ENCODE measurements at places on chromosomes 6 and 20.

DNA sequence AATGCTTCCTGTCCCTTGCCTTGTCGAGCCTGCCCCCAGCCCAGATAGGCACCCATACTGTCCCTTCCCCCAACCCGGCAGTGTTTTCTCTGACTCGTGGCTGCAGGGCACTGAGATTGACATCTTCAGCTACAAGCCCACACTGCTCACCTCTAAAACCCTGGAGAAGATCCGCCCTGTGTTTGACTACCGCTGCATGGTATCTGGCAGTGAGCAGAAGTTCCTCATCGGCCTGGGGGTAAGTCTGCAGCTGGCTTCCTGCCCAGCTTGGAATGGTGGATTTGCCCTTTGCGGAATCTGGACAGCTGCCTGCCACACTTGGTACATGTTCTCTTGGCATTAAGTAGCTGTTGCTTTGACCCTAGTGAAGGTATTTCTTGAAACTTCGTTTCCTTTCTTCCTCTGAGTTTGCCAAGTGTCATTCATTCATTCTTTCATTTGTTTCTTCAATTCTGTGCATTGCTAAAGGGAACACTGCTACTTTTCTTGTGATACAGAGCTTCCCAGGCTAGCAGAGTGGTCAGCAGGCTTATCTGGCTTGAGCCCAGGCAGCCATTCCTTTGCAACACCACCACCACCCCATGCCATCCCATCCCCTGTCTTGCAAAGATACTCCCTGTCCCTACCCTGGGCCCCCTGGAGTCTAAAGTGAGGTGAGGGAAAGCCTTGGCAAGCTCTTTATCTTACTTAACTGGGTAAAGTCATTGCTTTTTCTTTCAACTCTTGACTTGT, 26.2 kb downstream of the CCDC167 start:
- DNase-seq, result no peak

- no peak for DNase-seq
Observed at GRCh38 chr20:24163506-24163905, 174.9 kb upstream of the GGTLC1 start.

DNA sequence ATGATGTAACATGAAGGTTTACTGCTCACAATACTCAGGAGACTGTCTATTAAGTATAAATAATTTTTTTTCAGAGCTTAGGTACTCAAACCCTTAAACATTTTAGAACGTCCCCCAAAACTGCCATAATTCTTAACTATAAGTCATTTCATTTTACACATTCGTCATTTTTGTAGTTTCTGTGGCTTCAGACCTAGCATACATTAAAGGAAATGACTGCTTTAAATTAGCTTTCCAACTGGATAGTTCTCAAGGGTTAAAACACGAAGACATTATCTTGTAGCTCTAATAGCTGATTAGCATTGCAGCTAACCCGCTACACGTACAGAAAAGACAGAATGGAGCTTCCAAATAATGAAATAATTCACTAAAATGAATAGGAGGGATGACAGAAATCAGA, 24.9 kb upstream of the PLN start:
- DNase-seq, result no peak

DNA sequence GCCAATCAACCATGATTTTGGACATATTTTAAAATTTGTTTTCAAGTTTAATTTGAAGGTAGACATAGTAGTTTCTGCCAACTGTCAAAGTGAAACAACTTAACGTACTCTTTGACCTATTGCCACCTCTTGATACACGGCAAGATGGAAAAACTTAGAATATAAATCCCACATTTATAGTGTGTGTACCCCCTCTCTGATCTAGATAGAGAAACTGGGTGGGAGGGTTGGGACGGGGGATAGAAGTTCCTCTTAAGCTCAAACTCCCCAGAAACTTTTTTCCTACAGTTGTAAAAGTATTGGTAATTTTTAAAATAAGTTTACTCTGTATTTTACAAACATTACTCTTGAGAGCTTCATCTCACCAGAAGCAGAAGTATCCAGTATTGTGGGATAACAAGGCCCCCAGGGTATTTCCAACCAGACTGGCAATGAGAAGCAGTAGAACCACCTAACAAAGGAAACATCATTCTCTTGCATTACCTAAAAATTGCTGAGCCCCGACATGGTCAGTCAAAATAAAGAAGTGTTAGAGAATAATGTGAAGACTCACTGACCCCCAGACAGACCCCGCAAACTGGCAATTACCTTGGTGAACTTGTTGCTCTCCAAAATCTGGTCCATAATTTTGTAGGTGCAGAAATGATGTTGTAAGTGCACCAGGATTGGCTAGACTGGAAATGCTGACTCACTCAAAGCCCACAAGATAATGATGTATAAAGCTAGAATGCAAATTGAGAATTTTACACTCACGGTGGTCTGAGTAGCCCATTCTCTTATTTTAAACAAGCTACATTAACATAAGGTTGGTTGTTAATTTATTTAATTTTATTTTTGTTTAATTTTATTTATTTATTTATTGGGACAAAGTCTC, 74.7 kb upstream of the TNFAIP3 start:
- no peak for DNase-seq

DNA sequence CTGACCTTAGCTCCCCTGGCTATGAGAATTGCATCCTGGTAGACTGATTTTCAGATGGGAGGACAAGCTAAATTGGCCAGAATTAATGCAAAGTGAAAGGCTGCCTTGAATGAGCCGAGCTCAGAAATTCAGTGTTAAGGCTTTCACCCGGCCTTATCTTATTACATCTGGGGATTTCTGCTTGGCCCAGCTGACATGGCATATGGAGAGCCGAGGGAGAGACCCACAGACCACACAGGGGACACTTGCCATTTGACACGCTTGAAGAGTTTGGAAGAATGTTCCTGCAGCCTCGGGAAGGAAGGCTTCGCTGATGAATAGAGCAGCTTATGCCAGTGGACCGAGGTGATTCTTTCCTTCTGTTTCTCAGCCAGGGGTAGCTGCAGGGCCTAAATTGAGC, 9.0 kb downstream of the MOCS3 start:
- DNase-seq, result no peak

DNA sequence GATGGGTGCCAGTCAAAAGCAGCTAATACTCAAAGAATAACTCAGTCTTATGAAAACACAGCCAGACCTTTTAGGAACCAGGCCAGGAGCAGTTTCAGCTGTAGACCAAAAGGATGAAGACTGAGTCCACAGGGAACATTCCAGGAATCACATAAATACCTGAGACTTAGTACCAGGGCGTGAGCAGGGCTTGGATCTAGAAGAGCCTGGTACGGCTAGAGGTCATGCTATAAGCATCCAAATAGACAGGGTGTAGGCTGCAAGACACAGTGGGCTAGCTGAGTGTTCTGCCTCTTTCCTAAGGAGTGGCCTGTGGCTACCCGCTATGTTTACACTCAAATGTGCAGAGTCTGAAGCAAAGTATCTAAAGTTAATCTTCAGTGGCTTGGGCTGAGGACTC, 29.5 kb upstream of the LRRC1 start:
- no peak for DNase-seq

DNA sequence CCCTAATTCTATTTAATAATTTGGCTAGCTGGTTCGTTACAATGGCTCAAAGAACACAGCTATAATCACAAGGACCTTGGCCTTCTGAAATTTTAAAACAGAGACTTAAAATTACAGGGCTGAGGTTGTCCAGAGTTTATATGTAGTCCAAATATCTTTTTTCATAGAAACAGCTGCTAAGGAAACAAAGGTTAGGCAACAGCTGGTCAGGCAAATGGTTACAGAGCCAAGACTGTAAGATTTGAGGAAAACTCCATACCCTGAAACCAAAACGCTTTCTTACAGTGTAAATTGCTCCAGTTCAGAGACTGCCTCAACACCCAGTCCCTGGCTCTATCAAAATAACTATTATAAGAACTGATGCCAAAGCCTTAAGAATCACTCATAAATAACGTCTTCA, 9.7 kb upstream of the ARHGAP18 start:
- DNase-seq, result no peak

DNA sequence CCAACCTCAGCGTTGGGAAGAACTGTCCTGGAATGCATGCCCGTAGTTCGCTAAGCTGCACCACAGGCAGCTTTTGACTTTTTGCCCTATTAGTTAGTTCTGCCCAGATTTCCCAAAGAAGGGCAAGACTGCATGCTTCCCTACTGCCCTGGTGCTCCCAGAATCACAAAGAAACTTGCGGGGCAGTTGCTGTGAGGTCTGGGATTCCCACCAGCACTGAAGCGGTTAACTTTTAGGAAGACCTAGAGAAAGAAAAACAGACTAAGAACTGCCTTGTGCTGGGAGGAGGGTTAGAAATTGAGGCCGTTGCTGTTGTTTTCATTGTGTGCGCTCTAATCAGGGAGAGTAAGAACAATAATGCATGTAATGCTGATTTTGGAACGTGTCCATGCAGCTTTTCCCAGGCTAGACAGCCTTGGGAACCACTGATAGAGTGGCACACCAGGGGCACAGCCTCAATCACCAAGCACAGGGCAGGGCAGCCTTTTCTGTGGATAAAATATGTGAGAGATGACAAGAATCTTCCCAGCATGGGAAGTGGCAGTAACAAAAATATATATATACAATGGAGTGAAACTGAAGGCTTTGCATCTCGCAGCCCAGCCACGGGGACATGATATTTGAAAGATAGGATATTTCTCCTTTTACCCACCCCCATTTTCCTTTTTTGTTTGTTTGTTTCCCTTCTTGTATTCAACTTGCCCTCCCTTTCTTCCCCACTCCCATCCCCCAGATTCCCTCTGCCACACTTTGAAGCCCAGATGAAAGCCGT, 137.7 kb upstream of the HEY2 start:
- no peak for DNase-seq

- peak; percentile 16 for DNase-seq
Observed at GRCh38 chr20:568097-568652, 24.6 kb upstream of the CSNK2A1 start.

GRCh38 chr6:119076576-119077390, 1.7 kb downstream of the FAM184A start:
- DNase-seq, result no peak

GRCh38 chr6:91240878-91241603, 654.2 kb upstream of the MAP3K7 start:
- no peak for DNase-seq

- no peak for DNase-seq
Observed at GRCh38 chr20:3081641-3082040, 2.9 kb downstream of the AVP start.

DNA sequence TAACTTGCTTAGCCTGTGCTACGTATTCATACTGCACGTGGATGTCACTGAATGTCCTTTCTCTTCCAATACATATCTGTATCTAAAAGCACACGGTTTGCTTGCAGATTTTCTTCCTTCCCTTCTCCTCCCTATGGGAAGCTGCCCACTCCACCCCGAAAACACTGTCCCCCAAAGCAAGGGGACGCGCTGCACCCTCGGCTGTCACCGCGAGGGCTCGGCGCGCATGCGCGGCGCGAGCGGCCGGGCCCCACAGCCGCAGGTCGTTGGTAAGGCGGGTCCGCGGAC, 659 bp downstream of the TMX4 start:
- peak; percentile 49 for DNase-seq

GRCh38 chr6:70708448-70708847, 40.8 kb downstream of the SMAP1 start:
- no peak for DNase-seq

DNA sequence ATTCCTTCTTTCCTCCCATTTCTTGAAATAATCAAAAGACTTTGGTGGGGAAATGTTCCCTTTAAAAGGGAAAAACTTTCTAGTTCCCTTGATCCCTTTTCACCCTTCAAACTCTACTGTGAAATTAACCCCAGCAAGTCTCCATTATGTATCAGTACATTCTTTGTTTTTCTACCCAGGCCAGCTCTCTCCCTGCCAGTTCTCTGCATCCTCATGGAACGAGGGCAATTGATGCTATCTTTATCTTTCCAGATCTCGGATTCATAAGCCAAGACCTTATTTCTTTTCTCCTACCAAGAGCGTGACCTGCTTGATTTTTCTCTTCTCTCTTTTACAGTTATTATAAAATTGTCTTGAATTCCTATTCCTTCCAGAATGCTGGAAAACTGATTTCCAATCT, 75.8 kb downstream of the ADGRB3 start:
- DNase-seq, result no peak

DNA sequence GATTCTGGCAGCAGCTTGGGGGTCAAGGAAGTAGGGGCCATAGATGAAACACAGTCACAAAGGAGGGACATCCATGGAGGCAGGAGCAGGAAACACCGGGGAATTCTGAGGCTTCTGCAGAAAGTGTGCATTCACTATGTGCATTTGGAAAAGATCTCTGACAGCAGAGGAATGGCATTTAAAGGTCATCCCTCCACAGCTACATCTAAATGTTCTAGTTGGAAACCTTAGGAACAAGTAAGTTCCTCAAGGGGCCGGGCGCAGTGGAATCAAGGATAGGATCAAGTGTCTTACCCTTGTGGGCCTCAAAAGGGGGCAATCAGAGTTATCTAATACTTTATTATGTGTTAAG, 8.8 kb downstream of the C6orf136 start:
- no peak for DNase-seq
